ENCODE measurements at places on chromosomes 5 and 9.

DNA sequence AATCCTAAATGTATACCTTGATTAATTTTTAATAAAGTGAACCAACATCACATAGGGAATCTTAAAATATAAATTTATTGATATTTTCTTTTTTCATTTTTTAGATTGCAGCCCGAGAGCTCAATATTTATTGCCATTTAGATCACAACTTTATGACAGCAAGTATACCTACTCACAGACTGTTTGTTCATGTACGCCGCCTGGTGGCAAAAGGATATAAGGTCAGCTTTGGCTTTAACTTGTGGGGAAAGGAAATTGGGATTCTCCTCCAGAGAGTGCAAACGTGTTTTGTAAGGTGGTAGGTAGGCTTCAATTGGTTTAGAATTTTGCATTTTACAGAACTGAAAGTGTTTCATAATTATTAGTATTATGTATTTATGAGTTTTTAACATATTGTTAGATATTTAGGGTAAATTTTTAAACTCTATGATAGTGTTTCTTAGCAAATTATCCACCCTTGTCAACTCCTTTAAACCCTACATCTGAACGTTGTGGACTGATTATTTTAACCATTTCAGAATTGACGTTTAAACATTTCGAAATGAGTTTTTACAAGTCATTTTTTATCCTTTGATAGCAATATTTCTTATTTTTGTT is 17.5 kb upstream of the DHFR start:
- no peaks in the 10 kb centered on the region for H3K27me3 ChIP-seq
- H3K27ac ChIP-seq, result no peak overlapping the region
- H3K4me1 ChIP-seq, result no peaks in the 10 kb centered on the region
- DNase-seq, result peak; percentile 81
- no peak overlapping the region for H3K4me3 ChIP-seq
- H3K36me3 ChIP-seq, result peaks cover 8% of the 10 kb centered on the region

DNA sequence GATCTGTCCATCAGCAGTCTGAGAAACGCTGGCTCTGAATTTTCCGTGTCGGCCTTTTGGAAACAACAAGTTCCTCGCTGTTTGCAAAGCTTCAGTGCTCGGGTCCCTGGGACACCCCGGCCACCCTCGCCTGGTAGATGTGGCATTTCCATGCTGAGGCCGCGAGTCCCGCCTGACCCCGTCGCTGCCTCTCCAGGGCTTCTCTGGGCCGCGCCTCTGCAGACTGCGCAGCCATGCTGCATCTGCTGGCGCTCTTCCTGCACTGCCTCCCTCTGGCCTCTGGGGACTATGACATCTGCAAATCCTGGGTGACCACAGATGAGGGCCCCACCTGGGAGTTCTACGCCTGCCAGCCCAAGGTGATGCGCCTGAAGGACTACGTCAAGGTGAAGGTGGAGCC is 4.7 kb downstream of the NTNG2 start:
- no peaks in the 10 kb centered on the region for H3K4me1 ChIP-seq
- no peak overlapping the region for H3K27ac ChIP-seq
- H3K27me3 ChIP-seq, result no peaks in the 10 kb centered on the region
- no peaks in the 10 kb centered on the region for H3K36me3 ChIP-seq
- DNase-seq, result no peak

GRCh38 chr9:105233873-105234272 is 10.6 kb upstream of the SLC44A1 start:
- DNase-seq, result no peak
- no peaks in the 10 kb centered on the region for H3K4me1 ChIP-seq
- H3K4me3 ChIP-seq, result no peak overlapping the region
- H3K27me3 ChIP-seq, result no peaks in the 10 kb centered on the region
- H3K36me3 ChIP-seq, result no peaks in the 10 kb centered on the region

DNA sequence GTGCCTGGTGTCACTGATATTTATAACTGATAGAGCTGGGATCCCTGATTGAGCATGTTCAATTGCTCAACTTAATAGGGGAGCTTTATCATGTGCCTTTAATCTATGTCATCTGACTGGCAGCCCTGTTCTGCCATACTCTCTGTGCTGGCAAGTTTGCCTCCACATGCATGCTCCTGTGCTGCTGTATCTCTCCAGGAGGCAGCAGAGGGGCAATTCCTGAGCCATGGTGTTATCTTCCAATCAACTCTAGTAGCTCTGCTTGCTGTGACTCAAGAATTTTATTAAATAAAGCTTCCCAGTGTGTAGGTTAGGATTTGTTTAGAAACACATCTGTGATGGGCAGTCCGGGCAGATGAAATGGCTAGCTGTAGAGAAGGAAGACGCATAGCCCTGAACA is 642.0 kb downstream of the KIF4B start:
- no peaks in the 10 kb centered on the region for H3K36me3 ChIP-seq
- no peaks in the 10 kb centered on the region for H3K27me3 ChIP-seq
- no peaks in the 10 kb centered on the region for H3K4me1 ChIP-seq
- H3K27ac ChIP-seq, result no peak overlapping the region

- no peaks in the 10 kb centered on the region for H3K36me3 ChIP-seq
- H3K27me3 ChIP-seq, result no peaks in the 10 kb centered on the region
- H3K4me3 ChIP-seq, result no peak overlapping the region
- no peak overlapping the region for H3K27ac ChIP-seq
- no peak for DNase-seq
These were observed 24.5 kb downstream of the PCSK5 start for GRCh38 chr9:75914883-75915452.

DNA sequence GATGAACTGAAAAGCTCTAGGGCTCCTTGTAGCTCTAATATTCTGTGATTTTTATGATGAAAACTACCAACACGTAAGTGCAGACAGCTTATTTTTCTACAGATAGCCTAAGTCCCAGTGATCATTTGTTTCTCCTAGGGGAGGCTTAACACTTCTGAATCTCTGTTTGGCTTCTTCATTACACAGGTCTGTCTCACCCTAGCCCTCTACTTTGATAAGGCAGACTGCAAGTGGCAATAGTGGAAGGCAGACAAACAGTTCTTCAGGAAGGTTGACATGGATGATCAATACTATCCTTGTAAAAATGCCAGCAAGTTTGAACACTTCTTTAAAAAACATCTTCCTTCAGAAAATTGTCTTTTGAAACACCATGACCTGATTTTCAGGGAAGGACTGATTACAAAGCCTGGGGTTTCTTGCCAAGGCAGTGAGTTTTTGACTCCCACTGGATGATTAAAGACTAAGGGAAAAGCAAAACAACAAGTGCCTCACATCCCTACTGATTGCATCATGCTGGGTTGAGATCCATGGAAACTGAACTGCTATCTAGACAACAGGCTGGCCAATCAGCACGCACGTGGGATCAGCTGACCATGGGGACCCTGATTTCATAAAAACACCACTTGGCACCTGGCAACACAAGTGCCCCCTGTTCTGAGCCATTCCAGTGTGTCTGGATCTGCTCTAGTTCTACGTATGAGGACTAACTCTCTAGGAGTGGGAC is 212.2 kb downstream of the SMARCA2 start:
- no peak overlapping the region for H3K4me3 ChIP-seq
- H3K27me3 ChIP-seq, result no peaks in the 10 kb centered on the region
- no peaks in the 10 kb centered on the region for H3K4me1 ChIP-seq
- no peaks in the 10 kb centered on the region for H3K36me3 ChIP-seq
- H3K27ac ChIP-seq, result no peak overlapping the region

GRCh38 chr9:27367921-27368315 is 71.0 kb upstream of the EQTN start:
- DNase-seq, result no peak
- H3K36me3 ChIP-seq, result no peaks in the 10 kb centered on the region
- H3K27ac ChIP-seq, result no peak overlapping the region
- H3K4me3 ChIP-seq, result no peak overlapping the region
- H3K4me1 ChIP-seq, result peaks cover 10% of the 10 kb centered on the region
- no peaks in the 10 kb centered on the region for H3K27me3 ChIP-seq

GRCh38 chr5:135887881-135888614 is 7.6 kb downstream of the IL9 start:
- H3K27me3 ChIP-seq, result no peaks in the 10 kb centered on the region
- no peak for DNase-seq
- H3K4me1 ChIP-seq, result no peaks in the 10 kb centered on the region
- H3K27ac ChIP-seq, result no peak overlapping the region
- no peaks in the 10 kb centered on the region for H3K36me3 ChIP-seq
- no peak overlapping the region for H3K4me3 ChIP-seq

All from aorta (tissue), 5 donors.